Activated B cell treated with CpG ODN at 0.5 μM for 24 hours (primary cell): ENCODE measurements at places on chromosomes 16 and 17.

GRCh38 chr16:19525385-19525723, 1.6 kb downstream of the CCP110 start:
- DNase-seq, result no peak

GRCh38 chr17:66980896-66981295, 16.4 kb downstream of the CACNG4 start:
- no peak for DNase-seq

DNA sequence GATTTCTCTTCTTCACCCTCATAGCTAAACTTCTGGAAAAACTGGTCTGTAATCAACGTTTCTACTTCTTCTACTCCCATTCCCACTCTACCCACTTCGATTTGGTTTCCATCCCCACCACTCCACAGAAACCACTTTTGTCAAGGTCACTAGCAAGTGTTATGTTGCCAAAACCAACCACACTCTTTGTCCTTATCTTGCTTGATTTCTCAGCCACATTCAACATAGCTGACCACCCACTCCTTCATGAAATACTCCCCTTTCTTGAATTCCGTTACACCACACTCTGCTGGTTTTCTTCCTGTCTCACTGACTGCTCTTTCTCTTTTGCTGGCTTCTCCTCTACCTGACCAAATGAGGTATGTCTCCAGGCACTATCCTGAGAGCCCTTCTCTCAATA, 11.9 kb downstream of the IKZF3 start:
- DNase-seq, result no peak

DNA sequence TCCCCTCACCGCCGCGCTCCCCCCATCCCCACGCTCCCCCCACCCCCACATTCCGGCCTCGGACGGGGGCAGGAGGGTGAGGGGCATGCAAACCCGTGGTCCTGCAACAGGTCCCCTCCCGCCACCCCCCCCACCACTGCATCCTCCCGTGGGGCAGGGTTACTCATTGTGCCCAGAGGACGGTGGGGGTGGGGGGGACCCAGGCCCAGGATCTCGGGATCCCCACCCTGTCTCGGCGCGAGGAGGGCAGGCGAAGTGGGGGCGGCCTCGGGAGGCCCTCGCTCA, 8.5 kb downstream of the SLC22A31 start:
- no peak for DNase-seq

- DNase-seq, result no peak
These were observed 57.5 kb downstream of the RNF213 start for GRCh38 chr17:80318166-80318565.

DNA sequence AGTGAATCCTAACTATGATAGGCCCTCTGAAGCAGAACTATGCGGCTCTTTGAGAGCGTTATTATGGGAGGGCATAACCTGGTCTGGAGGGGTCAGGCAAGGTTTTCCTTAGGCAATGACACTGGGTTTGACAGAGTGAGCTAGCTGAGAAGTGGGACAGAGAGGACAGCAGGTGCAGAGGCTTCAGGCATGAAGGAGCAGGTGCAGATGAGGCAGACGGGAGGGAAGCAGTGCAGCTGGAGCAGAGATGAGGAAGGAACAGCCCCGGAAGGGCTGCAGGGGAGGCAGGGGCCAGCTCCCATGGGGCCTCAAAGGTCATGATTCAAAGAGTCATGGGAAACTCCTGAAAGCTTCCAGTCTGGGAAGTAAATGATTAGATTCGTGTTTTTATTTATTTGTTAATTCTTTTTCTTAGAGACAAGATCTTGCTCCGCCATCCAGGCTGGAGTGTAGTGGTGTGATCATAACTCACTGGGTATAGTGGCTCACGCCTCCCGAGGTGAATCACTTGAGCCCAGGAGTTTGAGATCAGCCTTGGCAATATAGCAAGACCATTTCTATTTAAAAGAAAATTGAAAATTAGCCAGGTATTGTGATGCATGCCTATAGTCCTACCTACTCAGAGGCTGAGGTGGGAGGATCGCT, 5.4 kb downstream of the MARCHF10 start:
- DNase-seq, result no peak

DNA sequence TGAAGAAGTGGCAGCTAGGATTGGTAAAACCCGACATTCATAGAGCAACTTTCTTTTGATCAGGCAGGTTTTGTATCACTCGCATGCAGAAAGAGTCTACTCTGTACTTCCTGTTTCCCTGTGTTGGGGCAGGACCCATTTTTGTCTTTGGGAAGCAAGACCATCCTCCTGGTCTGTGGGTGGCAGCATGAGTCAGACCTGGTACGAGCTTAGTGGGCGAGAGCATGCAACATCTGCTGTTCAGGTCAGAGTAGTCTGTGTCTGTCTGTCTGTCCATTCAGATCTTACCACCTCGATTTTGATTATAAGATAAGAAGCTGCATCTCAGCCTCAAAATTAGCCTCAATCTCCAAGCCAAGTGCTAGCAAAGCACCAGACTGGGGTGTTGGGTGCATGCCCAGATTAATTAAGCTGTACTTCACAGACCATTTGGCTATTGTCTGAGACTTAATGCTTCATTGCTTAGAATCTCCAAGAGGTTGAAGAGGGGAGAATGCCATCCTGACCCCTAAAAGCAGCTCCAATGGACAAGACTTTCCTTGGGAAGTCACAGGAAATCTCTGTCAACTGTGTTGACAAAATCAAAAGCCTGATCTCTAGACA, 110.9 kb downstream of the XYLT1 start:
- no peak for DNase-seq

- DNase-seq, result no peak
These were observed 35.7 kb downstream of the KANSL1 start for GRCh38 chr17:46157443-46158062.

- DNase-seq, result no peak
These were observed 38.7 kb downstream of the CPPED1 start for GRCh38 chr16:12764813-12765488.

- no peak for DNase-seq
These were observed 29.7 kb downstream of the MGRN1 start for GRCh38 chr16:4654011-4654963.

GRCh38 chr17:79657861-79658810, 47.3 kb upstream of the RBFOX3 start:
- no peak for DNase-seq

- no peak for DNase-seq
These were observed 139.2 kb downstream of the PHKB start for GRCh38 chr16:47600376-47600775.

- DNase-seq, result no peak
These were observed 55.7 kb downstream of the ABR start for GRCh38 chr17:1123921-1124715.

GRCh38 chr16:50816901-50817555, 75.1 kb downstream of the CYLD start:
- no peak for DNase-seq

DNA sequence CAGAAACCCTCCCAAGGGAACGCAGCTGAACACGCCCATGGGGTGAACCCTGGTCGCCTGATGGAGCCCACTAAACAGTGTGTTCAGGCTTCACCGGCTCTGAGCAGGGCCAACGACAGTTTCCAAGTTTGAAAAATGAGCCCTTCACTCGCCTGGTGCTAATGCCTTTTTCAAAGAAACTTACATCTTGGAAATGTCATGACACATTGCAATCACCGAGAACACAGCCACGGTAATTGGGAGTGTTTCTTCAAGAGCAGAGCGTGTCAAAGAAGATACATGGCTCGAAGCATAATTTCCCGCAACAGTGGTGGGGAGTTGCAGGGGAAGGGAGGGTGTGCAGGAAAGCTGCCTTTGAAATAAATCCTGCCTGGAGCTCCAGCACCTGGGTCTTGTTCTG, 463.2 kb downstream of the TMEM114 start:
- DNase-seq, result no peak

DNA sequence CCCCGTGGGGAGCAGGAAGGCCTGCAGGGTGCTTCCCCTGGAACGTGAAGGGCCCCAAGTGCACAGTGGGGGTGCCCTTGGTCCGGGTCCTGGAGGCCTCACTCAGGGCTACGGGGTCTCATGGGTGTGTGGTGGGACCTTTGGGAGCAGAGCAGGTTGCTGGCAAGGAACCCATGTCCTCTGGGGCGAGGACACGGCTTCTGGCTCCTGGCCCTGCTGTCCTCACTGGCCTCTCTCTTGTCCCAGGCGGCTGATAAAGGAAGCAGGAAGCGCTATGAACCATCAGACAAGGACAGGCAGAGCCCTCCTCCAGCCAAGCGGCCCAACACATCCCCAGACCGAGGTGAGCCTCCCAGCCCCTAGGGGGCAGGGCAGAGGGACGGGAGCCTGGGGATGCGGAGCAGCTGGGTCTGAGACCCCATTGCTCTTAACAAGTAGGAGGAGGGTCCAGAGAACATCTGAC, 9.8 kb upstream of the IL17C start:
- no peak for DNase-seq

DNA sequence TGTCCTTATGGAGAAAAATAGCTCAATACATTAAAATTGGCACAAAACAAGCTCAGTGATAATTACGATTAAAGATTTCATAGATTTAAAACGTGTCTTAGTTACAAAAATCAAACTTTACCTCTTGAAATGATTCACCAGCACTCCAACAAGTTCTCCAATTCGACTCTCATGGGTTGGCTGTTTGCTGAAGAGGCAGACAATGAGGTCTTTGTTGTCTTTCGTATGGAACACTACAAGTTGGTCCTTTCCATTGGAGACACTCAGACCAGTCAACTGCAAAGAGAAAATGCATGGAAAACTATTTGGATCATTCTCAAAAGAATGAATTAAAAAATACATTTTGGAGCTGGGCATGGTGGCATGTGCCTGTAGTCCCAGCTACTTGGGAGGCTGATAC, 118.2 kb downstream of the CDK5R1 start:
- DNase-seq, result no peak

- no peak for DNase-seq
These were observed 958.1 kb downstream of the KCNJ2 start for GRCh38 chr17:71127416-71127815.

GRCh38 chr16:9050102-9050830, 41.2 kb upstream of the HAPSTR1 start:
- DNase-seq, result no peak

- DNase-seq, result no peak
These were observed 14.8 kb upstream of the PVALEF start for GRCh38 chr17:81150377-81151077.

- no peak for DNase-seq
These were observed 110.1 kb upstream of the ASIC2 start for GRCh38 chr17:33403194-33403593.

DNA sequence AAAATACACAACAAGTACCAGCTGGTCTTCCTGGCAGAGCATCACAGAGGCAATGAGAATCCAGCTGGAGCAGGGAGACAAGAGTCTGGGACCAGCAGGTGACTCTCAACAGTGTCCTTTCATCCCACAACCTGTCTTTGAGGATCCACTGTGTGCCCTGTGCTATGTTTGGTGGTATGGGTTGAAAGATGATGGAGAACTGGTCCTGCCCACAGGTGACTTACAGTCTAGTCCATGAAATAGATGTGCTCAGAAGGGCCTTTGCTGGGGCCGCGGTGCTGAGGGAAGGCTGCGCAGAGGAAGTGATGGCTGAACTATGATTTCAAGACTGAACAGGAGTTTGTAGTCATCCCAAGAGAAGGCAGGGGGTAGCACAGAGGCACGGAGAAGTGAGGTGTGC, 17.9 kb downstream of the WNT3 start:
- no peak for DNase-seq

- no peak for DNase-seq
These were observed 10.8 kb downstream of the CHD9 start for GRCh38 chr16:53065461-53066061.

- no peak for DNase-seq
These were observed 34.4 kb upstream of the USP7 start for GRCh38 chr16:8998108-8998507.

GRCh38 chr17:42795061-42795460, 3.4 kb downstream of the COA3 start:
- no peak for DNase-seq
